Right atrium auricular region (tissue), 2 donors: ENCODE measurements at places on chromosomes 1 and 21.

DNA sequence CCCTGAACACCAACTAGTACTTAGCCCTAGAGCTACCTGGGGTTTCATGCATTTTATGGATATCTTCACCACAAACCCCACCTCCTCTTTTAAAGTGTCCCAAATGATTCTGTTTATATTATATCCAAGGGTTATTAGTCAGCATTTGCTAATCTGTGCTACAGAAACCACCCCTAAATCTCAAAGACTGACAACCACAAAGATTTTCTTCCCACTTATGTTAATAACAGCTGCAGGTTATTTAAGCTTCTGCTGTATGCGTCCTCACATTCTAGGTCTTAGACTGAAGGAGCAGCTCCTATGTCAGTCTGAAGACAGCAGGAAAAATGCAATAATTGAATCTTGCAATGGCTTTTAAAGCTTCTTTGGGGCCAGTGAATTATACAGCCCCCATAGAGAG, 11.2 kb upstream of the PHC2 start:
- no peak for DNase-seq

- no peak for DNase-seq
Observed at GRCh38 chr1:93004566-93005251, 43.4 kb upstream of the DIPK1A start.

- no peak for DNase-seq
Observed at GRCh38 chr1:212430416-212430815, 2.3 kb upstream of the NENF start.

DNA sequence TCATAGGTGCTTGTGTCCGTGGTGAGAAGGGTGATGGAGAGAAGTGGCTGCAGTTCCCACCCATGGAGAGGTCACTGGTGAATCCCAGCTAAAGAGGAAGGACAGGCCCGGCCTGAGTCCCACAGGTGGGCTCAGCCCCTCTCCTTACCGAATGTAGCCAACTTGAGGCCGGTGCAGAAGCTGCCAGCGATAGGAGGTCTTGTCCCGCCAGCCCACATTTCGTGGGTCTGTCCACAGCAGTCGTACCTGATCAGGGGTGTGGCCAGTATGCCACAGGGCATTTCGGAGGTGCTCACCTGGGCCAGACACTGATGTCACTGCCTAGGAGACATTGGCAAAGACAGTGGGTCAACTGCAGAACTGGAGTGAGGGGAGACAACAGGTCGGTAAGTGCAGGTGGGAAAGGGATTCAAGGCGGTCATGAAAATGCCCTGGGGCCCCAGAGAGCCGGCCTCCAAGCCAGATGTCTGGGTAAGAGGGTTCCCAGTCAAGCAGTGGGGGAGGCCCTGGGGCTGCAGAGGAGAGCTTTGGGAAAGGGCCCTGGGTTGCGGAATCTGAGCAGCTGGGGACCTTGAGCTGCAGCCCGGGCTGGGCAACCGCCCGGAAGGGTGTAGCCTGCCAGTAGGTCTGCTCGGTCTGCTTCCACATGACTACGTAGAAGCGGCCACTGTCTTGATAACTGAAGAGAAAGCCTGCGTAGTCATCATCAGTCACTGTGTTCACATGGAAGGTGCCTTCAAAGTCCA, 10.6 kb downstream of the THBS3 start:
- DNase-seq = no peak

DNA sequence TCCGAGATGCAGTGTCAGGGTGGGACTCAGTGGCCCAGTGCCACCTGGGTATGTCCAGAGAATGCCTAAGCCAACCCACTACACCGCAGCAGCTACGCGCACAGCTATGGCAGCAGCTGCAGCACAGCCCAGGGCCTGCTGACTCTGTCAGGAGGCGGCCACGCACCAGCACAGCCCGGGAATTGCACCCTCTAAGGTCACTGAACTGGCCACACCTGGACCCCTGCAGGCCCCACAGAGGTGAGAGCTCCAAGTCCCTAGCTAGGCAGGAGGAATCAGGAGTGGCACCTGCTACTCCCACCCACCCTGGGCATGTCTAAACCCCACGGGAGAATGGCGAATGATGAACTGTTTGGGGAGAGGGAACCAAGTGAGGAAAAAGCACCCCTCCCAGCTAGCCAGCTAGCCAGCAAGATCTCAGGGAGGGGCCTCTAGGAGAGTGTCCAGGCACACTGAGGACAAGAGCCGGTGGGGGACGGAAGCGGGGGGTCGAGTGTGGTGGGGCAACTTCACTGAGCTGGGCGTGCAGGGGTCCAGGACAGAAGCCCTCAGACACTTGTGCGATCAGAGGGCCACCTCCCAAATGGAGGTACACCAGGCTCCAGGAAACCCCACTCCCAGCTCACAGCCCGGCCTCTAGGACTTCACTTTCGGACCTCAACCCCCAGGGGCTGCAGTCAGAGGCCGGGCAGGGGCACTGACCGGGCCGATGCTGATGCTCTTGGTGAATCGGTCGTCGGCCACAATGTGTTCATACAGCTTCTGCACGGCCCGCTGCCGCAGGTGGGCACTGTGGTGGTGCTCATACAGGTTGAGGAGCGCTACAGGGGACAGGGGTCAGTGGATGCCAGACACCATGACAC, 13.9 kb downstream of the LSS start:
- no peak for DNase-seq

DNA sequence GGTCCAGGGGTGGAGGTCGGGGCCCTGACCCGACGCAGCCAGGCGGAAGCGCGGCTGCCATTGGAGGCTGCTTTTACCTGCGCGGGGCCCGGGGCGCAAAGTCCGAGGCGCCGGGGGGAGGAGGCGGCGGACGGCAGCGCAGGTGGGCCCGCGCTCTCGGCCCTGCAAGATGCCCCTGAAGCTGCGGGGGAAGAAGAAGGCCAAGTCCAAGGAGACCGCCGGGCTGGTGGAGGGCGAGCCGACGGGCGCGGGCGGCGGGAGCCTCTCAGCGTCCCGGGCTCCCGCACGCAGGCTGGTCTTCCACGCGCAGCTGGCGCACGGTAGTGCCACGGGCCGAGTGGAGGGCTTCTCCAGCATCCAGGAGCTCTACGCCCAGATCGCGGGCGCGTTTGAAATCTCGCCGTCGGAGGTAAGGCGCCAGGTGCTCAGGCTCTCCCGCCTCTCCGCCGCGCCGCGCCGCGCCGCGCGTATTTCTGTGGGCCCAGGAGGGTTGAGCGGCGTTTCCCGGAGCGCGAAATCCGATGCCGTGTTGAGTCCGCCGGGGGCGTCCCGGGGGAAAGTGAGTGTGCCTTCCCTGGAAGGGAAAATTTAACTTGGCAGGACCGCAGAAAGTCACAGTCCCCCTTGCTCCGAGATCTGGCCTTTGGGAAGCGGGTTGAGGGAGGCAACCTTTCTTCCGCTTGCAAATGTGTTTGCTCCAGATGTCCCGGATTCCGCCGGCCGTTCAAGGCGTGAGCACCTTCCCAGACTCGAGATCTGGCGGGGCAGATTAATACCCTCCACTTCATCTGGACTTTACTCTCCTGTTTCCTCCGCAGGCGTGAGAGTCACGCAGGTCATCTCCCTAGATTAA, at the start of gene GIPC2:
Gene GIPC2 (plus strand): TSS at position 41 of the 853 bp plus-strand sequence. CDS start 129 bp downstream, at position 170.
- DNase-seq = no peak

- no peak for DNase-seq
Observed at GRCh38 chr1:201482755-201483154, 13.8 kb upstream of the PHLDA3 start.

GRCh38 chr1:65105596-65105995, 42.4 kb upstream of the AK4 start:
- no peak for DNase-seq

GRCh38 chr1:192442736-192443135, 125.9 kb downstream of the RGS21 start:
- no peak for DNase-seq

DNA sequence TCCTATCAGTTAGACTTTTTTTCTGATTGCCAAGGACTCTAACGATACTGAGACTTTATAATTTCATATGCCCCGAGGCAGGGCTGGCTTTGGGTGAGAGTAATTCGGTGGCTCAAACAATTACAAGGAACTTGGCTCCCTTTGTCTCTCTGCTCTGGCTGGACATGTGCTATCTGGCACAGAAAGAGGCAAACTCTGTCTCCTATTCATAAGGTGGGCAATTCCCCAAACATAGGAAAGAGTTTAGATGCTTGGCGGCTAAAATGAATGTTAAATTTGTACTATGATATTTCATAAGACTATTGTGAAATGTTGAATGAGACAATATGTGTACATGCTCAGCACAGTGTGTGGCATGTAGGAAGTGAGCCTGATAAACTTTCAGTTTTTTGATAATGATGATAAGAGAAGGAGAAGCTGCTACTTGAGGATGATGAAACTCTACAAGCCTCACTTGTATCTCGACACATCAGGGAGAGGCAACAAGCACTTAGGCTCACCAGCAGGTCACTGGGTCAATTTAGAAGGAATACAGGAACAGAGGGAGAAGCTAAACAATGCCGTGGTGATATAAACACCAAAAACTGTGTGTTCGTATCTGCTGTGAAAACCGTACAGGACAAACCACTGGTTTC, 12.6 kb upstream of the NTPCR start:
- DNase-seq = no peak

GRCh38 chr1:111571239-111571638, 48.4 kb upstream of the RAP1A start:
- DNase-seq = no peak

- no peak for DNase-seq
Observed at GRCh38 chr1:108634521-108634920, 26.4 kb downstream of the HENMT1 start.

GRCh38 chr1:216207154-216207553, 216.1 kb downstream of the USH2A start:
- no peak for DNase-seq

GRCh38 chr1:198693321-198693720, 54.5 kb downstream of the PTPRC start:
- no peak for DNase-seq

DNA sequence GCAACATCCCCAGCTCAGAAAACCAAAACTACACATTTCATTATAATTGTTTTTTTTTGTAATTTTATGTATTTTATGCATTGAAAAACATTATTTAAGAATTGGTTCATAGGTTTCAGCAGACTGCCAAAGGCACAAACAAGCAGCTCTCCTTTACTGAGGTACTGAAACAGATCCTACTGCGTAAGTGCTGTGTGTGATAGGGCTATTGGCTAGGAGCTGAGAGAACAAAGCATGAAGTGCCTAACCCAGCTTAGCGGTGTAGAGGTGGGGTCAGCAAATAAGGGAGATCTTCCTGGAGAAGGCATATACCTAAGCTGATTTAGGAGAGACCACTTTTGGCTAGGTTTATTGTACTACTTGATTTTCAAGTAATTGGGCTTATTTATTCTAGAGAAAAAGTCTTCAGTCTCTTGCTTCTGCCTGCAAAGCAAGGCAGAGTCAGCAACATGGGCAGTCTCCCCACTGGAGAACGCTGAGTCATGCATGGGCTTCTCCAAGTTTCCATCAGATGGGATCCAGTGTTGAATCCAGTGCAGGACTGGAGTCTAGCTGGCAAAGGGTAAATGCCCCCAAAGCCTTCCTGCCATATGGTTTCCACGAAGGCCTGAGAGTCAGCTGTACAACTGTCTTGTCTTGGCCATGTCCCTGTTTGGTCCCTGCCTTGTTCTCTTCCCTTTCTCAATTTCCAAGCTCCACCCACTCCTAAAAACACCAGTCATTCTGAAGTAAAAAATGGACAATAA, 18.0 kb upstream of the YTHDF2 start:
- DNase-seq = no peak
